Suppressor macrophage treated with lipopolysaccharide for 1 hour (primary cell): ENCODE measurements at places on chromosomes 16 and 17.
A peak's percentile ranks its signal among the peaks of the same experiment; 100 is the strongest.

- no peak for DNase-seq
These were observed 74.8 kb downstream of the USP31 start for GRCh38 chr16:23074423-23074822.

DNA sequence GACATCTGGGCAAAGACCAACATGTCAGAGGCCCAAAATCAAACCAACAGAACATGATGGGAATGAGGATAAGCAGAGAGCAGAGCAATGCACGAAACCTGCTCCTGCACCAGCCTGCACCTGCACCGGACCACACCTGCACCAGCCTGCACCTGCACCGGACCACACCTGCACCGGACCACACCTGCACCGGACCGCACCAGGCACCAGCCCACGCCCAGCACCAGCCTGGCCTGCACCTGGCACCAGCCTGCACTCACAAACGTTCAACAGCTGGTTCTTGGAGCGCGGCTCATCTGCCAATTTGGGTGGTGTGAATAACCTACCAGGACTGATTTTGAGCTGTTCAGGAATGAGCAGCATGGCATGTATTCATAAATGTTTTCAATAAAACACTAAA lies 18.2 kb downstream of the CEP131 start:
- DNase-seq, result no peak

- no peak for DNase-seq
These were observed 178.6 kb upstream of the TNRC6C start for GRCh38 chr17:77779711-77780539.

- DNase-seq, result peak; percentile 68
These were observed 58.5 kb upstream of the CREBBP start for GRCh38 chr16:3938843-3939624.

GRCh38 chr17:6970992-6971391 lies 24.9 kb upstream of the ALOX12 start:
- DNase-seq, result no peak
